Stimulated activated CD4-positive, alpha-beta T cell treated with anti-CD3 and anti-CD28 coated beads, Interleukin-4, amount 100 ng/mL, for 4 hours (primary cell): ENCODE measurements at places on chromosomes 5 and 9.

- DNase-seq, result no peak
Observed at GRCh38 chr9:35666045-35666444, 1.1 kb upstream of the ARHGEF39 start.

DNA sequence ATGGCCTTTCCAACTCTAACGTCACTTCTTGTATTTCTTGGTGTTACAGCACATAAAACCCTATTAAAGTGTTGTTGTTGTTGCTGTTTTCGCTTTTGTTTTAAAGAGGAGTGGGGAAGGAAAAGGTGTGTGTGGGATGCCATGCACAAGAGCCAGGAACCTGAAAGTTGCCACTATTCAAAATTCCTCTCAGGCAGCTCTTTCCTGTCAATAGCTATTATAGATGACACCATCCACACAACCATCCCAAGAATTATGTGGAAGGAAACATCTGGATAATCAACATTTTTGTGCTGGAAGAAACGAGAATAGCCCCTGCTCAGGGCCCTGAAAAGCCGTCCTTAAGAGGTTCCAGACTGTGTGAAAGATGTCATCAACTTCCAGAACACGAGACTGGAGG is 79.3 kb downstream of the SHB start:
- no peak for DNase-seq

GRCh38 chr9:111969061-111969460 is 72.4 kb downstream of the UGCG start:
- DNase-seq, result no peak

DNA sequence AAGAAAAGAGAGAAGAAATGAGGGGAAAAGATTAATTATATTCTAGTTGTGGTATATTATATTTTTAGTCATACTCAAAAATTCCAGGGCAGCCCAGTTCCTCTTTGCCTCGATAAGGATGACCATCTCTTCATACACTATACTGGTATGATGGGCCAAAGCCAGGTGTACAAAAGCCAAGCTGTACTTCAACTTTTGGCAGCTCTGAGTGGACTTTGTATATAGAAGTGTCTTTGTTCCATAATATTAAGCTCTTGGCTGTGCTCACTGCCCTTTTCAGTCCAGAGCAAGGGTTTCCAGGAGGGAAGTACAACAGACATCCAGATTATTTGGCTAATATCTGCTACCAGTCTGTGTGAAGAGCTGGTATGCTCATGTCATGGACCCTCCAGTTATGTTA is 934.3 kb upstream of the CDH10 start:
- DNase-seq, result no peak

- DNase-seq, result no peak
Observed at GRCh38 chr5:11510889-11511288, 393.4 kb downstream of the CTNND2 start.

GRCh38 chr9:134375430-134376385 is 49.5 kb downstream of the RXRA start:
- DNase-seq, result no peak

GRCh38 chr5:89728134-89728533 is 681.4 kb downstream of the CETN3 start:
- DNase-seq, result no peak

DNA sequence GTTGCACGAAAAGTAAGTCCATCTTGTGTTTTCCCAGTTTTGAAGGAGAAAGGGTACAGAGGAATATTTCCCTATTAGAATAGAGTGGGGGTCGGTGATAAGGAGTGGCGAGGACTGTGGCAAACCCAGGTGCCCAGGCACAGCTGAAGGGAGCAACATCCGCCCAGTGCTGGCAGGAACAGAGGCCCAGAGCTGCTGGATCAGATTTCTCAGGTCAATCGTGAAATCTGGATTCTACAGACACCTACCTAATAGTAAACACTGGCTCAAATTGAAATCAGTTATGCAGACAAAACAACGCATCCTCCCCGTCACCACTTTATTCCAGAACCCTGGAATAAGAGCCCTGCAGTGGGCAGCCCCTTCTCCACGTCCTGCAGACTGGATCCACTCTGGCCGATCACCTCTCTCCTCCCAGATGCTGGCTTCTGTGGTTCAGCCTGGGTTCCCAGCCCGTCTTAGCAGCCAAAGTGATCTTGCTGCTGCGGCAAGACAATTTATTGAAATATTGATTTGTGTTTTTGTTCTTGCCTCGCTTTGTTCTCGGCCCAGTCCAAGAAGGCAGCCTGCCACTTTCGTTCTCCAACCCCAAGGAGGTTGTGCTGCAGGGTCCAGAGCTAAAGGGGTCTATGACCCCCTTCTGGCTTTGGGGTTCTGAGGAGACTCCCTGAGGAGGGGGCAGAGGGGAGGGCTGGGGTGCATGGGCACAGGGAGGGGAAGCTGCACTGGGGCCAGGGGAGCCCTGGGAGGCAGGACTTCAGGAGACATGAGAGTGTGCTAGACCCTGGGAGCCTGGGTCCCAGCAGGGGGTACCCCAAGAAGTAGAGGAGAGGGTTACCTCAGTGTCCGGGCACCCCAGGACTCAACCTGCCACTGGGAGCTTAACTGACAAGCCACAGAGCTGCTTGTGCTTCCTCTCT is 103.3 kb downstream of the ZNF354C start:
- no peak for DNase-seq

- DNase-seq, result no peak
Observed at GRCh38 chr5:1203311-1203967, 2.0 kb downstream of the SLC6A19 start.

- DNase-seq, result no peak
Observed at GRCh38 chr9:131019388-131020239, 10.6 kb downstream of the LAMC3 start.

- DNase-seq, result no peak
Observed at GRCh38 chr9:2013743-2014475, 1.2 kb upstream of the SMARCA2 start.

GRCh38 chr5:80399526-80400239 is 8.2 kb upstream of the ZFYVE16 start:
- no peak for DNase-seq

GRCh38 chr5:167608390-167609272 is 682.8 kb upstream of the WWC1 start:
- DNase-seq, result no peak

DNA sequence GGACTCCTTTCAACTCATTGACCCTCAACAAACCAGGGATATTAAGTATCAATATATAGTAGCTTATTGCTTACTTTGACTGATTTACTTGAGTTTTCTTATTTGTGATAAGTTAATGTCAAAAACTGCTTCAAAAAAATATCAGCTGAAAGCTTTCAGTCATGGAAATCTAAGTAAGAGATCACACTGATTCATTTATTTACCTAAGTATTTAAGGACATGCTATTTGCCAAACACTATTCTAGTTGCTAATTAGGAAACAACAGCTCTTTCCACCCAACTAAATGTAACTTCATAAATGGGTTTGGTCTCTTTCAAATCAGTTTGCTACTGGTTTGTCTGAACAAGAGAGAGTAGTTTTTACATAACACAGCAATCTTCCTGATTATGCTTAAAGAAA is 48.2 kb downstream of the CHD1 start:
- DNase-seq, result no peak

DNA sequence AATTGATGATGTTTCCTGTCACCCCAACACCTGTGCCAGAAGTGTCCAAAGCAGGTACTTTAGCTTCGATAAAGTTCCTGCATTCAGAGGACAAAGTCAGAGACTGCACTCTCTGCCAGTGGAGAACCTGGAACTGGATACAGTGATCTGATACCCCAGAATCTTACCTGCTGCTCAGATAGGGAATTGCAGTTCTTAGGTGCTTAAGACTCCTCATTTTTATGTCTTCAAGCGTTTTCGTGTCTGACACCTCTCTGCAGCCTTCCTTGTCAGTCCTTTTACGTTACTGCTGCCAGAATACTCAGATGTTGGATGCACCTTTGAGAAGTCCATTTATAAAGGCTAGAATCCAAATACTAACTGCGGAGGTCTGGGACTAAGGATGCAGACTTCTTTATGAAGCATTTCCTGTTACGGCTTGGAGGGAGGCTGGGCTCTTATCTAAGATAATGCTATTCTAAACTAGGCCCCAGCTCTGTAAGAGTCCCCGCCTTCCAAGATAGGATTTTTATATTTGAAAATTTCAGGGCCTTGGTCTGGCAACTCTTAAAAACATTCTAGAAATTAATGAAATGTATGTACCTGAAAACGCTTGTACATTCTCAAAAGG is 1.9 kb downstream of the ISOC1 start:
- DNase-seq, result no peak

GRCh38 chr5:42483472-42484154 is 60.4 kb downstream of the GHR start:
- DNase-seq, result no peak

GRCh38 chr5:92337772-92338234 is 954.7 kb upstream of the ARRDC3 start:
- DNase-seq, result no peak
